ENCODE measurements at places on chromosomes 1 and 21. TPM values are rescaled to one million over a fixed set of nuclear protein-coding genes. Genes with fewer than 3 reads are reported as not detected.

TNFRSF4 gene
- total RNA-seq: 1.1 TPM

KCNJ9 gene
- not detected for total RNA-seq

DNA sequence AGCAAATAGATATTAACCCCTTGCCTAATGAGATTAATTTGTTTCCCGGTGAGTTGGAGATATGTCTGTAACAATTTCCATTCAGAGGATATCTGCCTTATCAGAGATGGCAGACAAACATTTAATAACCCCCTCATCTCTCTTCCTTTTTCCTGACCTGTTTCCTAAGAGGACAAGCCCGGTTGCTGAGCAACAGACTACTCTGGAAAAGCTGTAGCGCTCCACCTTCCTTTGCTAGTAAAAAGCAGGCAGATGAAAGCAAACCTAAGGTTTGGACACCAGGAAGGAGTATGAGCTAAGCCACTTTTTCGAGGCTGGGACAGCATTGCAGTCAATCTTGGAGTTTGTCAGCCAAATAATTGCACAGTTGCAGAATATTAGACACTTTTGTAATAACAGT, 82.4 kb downstream of the RGS21 start:
- no peaks in the 10 kb centered on the region for H3K27me3 ChIP-seq
- H3K4me1 ChIP-seq: no peaks in the 10 kb centered on the region
- no peak overlapping the region for H3K4me3 ChIP-seq
- no peak overlapping the region for H3K27ac ChIP-seq

- peak overlapping the region; percentile 81 for H3K27ac ChIP-seq
- DNase-seq: no peak
- H3K36me3 ChIP-seq: no peaks in the 10 kb centered on the region
- H3K4me1 ChIP-seq: peaks cover 40% of the 10 kb centered on the region
These were observed 19.8 kb downstream of the ATP6V1G3 start for GRCh38 chr1:198520524-198521254.

DNA sequence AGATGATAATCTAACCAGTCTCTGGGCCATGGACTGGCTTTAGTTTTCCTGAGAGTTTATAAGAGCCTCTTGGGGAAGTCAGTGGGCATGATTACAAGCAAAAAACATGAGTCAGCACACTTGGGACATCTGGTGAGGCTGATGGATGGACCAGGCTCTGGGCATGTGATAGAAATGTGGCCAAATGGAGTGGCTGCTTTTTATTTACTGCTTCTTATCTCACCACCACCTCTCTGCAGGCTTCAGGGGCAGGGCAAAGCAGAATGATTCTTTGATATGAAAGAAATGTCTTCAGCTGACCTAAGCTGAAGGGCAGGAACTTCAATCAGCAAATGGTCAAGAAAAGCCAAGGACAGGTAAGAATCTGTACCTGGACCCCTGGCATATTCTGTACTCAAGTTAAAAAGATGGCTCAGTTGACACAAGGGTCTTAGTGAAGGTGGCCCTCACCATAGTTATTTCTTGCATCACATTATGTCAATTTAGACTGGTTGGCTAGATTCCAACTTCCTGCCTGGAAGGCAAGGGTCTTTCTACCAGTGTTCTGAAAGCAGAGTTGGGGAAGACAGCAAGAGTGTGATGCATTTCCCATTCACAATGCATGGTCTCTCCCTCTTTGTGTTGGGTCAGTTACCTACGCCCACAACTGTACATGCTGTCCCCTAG, 162.8 kb downstream of the FASLG start:
- no peak overlapping the region for H3K4me3 ChIP-seq
- no peaks in the 10 kb centered on the region for H3K27me3 ChIP-seq
- H3K4me1 ChIP-seq: peaks cover 6% of the 10 kb centered on the region
- DNase-seq: no peak
- H3K27ac ChIP-seq: no peak overlapping the region

DNA sequence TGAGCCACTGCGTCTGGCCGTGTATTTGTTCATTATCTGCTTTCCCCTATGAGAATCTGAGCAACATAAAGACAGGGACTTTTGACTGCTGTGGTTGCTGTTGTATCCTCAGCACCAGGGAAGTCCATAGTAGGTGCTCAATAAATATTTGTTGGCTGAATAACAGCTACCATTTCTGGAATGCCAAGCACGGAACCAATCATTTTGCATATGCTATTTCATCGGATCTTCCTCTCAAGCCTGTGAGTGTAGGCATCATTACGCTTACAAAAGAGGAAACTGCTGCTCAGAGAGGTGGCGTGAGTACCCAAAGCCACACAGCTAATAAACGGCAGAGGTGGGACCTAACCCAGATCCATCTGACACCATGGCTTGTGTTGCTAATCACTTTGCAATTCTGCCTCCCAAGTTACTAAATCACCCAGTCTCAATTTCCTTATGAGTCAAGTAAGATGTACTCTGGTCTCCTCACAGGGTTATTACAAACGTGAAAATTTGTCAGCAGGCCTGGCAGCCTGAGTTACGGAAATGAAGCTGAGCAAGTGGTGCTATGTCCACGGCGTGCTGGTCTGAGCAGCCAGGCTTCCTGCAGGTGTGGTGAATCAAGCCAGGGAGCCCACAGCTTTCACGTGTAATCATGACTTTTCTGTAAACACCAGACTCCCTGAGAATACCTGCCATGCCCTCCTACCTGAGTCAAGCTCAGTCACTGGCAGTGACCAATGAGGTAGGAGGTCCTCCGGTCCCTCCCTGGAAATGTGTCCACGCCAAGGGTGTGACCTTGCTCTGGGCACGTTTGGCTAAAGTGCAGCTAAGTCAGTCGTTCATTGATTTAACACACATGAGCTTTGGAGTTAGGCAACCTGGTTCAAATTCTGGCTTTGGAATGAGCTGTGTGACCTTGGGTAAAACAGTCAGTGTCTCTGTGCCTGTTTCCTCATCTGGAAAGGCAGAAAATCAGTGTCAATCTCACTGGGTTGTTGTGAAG, 4.8 kb upstream of the RHCE start:
- DNase-seq: no peak
- no peaks in the 10 kb centered on the region for H3K27me3 ChIP-seq

- H3K4me1 ChIP-seq: no peaks in the 10 kb centered on the region
- no peak overlapping the region for H3K27ac ChIP-seq
- no peaks in the 10 kb centered on the region for H3K27me3 ChIP-seq
- DNase-seq: no peak
These were observed 16.1 kb upstream of the RBBP5 start for GRCh38 chr1:205137901-205138300.

CD34 gene
- 3.4 TPM for total RNA-seq

LCE2D gene
- total RNA-seq: not detected

FALEC gene
- not detected for total RNA-seq

GRCh38 chr1:178417858-178418257, 78.9 kb downstream of the CLEC20A start:
- H3K27ac ChIP-seq: no peak overlapping the region
- no peaks in the 10 kb centered on the region for H3K4me1 ChIP-seq
- DNase-seq: no peak
- no peaks in the 10 kb centered on the region for H3K27me3 ChIP-seq

- no peaks in the 10 kb centered on the region for H3K36me3 ChIP-seq
- H3K4me1 ChIP-seq: no peaks in the 10 kb centered on the region
- no peak overlapping the region for H3K27ac ChIP-seq
- no peak for DNase-seq
These were observed 1.0 kb upstream of the OR10J4 start for GRCh38 chr1:159430985-159431384.

GRCh38 chr1:237146241-237146640, 104.3 kb downstream of the RYR2 start:
- no peak for DNase-seq
- no peaks in the 10 kb centered on the region for H3K27me3 ChIP-seq
- no peaks in the 10 kb centered on the region for H3K4me1 ChIP-seq
- no peaks in the 10 kb centered on the region for H3K36me3 ChIP-seq

PDPN gene
- 0.51 TPM for total RNA-seq

DNA sequence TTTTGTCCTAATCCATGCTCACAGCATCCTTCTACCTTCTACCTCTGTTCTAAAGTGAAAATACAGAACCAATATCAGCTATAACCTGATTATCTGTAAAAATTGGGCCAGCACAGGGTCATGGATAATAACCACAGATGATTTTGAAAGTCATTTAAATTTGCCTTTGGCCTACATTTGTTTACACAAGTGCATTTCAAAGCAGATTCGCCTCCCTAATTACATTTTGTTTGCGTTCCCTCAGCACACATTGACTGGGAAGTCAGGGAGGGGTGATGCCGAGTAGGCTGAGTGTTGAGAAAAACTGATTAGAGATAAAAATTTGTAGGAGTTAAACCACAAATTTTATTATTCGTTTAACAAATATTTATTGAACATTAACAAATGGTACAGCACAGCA, 19.2 kb upstream of the RGS8 start:
- no peaks in the 10 kb centered on the region for H3K27me3 ChIP-seq
- H3K4me1 ChIP-seq: no peaks in the 10 kb centered on the region
- DNase-seq: no peak
- no peaks in the 10 kb centered on the region for H3K36me3 ChIP-seq
- no peak overlapping the region for H3K4me3 ChIP-seq

GRCh38 chr21:41360072-41360821, 1.6 kb upstream of the MX2 start:
- no peak for DNase-seq
- H3K27me3 ChIP-seq: no peaks in the 10 kb centered on the region
- H3K27ac ChIP-seq: peak overlapping the region; percentile 96
- H3K4me3 ChIP-seq: no peak overlapping the region
- peaks cover 21% of the 10 kb centered on the region for H3K4me1 ChIP-seq

DNA sequence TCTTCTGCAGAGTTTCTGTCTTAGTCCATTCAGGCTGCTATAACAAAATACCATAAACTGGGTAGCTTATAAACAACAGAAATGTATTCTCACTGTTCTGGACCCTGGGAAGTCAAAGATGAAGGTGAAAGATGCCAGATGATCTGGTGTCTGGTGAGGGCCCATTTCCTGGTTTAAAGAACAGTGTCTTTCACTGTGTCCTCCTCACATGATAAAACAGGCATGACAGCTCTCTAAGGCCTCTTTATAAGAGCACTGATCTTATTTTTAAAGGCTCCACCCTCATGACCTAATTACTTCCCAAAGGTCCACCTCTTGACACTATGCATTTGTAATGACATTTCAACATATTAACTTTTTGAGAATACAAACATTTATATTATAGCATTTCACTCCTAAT, 250.2 kb upstream of the ZRANB2 start:
- H3K27me3 ChIP-seq: no peaks in the 10 kb centered on the region
- no peak for DNase-seq
- H3K36me3 ChIP-seq: no peaks in the 10 kb centered on the region
- no peaks in the 10 kb centered on the region for H3K4me1 ChIP-seq
- H3K27ac ChIP-seq: no peak overlapping the region

- H3K4me1 ChIP-seq: no peaks in the 10 kb centered on the region
- DNase-seq: no peak
- H3K4me3 ChIP-seq: no peak overlapping the region
These were observed 24.3 kb downstream of the PGBD5 start for GRCh38 chr1:230401763-230402294.

GRCh38 chr1:234474375-234474774, 4.6 kb downstream of the TARBP1 start:
- DNase-seq: no peak
- no peak overlapping the region for H3K4me3 ChIP-seq
- no peak overlapping the region for H3K27ac ChIP-seq
- peaks cover 26% of the 10 kb centered on the region for H3K4me1 ChIP-seq

AGMAT gene
- total RNA-seq: 6.4 TPM

- H3K4me3 ChIP-seq: no peak overlapping the region
- H3K4me1 ChIP-seq: peaks cover 8% of the 10 kb centered on the region
- H3K36me3 ChIP-seq: no peaks in the 10 kb centered on the region
- no peaks in the 10 kb centered on the region for H3K27me3 ChIP-seq
- peak overlapping the region; percentile 27 for H3K27ac ChIP-seq
These were observed 90.0 kb upstream of the TLR5 start for GRCh38 chr1:223233019-223233409.

FCRL4 gene
- total RNA-seq: not detected

DNA sequence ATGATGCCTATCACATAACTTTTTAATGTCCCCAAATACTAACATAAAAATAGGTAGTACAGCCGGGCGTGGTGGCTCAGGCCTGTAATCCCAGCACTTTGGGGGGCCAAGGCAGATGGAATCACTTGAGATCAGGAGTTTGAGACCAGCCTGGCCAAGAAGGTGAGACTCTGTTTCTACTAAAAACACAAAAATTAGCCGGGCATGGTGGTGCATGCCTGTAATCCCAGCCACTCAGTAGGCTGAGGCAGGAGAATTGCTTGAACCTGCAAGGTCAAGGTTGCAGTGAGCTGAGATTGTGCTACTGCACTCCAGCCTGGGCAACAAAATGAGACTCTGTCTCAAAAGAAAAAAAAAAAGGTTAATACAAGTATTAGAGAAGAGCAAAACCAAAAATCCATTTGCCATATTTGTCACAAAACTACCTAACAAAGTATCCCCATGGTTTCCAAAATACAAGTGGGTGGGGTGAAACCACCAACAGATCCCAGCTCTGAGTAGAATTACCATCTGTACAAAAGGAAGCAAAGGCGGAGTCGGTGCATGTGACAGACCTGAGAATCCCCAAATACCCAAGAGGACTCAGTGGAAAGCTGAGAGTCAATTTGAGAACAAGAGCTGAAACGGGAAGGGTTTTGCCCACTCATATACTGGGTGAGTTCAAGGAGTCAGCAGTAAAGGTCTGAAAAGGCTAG, 113.2 kb downstream of the TOMM20 start:
- H3K36me3 ChIP-seq: no peaks in the 10 kb centered on the region
- H3K27me3 ChIP-seq: no peaks in the 10 kb centered on the region
- DNase-seq: no peak
- H3K4me1 ChIP-seq: peaks cover 26% of the 10 kb centered on the region
- H3K4me3 ChIP-seq: no peak overlapping the region

DNA sequence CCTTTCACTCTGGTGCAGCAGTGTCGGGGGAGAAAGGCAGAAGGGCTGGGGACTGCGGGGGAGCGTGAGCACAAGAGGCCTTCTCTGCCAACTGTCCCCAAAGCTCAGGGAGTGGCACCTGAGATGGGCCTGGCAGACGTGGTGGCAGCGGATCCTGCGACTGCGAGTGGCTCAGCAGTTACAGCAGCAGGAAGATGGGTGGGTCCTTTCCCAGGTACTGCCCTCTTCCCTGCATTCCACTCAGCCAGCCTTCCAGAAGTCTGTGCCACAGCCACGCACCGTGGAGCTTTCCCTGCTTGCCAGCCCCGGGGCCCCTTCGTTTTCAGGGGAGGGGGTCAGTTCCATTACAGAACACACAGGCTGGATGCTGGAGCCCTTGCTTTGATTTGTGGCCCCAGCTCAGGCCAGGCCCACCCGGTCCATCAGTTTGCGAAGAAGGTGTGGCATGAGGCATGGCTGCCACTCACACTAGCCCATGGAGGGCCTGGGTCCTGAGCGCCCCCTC, 17.2 kb downstream of the MTHFR start:
- peaks cover 4% of the 10 kb centered on the region for H3K4me1 ChIP-seq
- no peak for DNase-seq
- no peak overlapping the region for H3K27ac ChIP-seq
- peaks cover 38% of the 10 kb centered on the region for H3K36me3 ChIP-seq
- H3K27me3 ChIP-seq: no peaks in the 10 kb centered on the region

GRCh38 chr1:168135921-168136708, 615 bp downstream of the GPR161 start:
- H3K4me1 ChIP-seq: peaks cover 8% of the 10 kb centered on the region
- peak overlapping the region; percentile 63 for H3K4me3 ChIP-seq
- peak; percentile 4 for DNase-seq
- no peaks in the 10 kb centered on the region for H3K36me3 ChIP-seq

SEMA4A gene
- 2.7 TPM for total RNA-seq

GRCh38 chr1:184622136-184622823, 132.4 kb downstream of the EDEM3 start:
- H3K4me3 ChIP-seq: no peak overlapping the region
- H3K36me3 ChIP-seq: no peaks in the 10 kb centered on the region
- no peaks in the 10 kb centered on the region for H3K4me1 ChIP-seq
- DNase-seq: no peak
- no peak overlapping the region for H3K27ac ChIP-seq
